ENCODE measurements at places on chromosomes 1 and 21.

GRCh38 chr1:43315481-43315880 lies 14.7 kb downstream of the TIE1 start:
- DNase-seq: no peak

GRCh38 chr1:95578462-95578861 lies 344.5 kb downstream of the RWDD3 start:
- DNase-seq: peak; percentile 23

- DNase-seq: no peak
Observed at GRCh38 chr21:31727181-31727580, 4.7 kb downstream of the SCAF4 start.

DNA sequence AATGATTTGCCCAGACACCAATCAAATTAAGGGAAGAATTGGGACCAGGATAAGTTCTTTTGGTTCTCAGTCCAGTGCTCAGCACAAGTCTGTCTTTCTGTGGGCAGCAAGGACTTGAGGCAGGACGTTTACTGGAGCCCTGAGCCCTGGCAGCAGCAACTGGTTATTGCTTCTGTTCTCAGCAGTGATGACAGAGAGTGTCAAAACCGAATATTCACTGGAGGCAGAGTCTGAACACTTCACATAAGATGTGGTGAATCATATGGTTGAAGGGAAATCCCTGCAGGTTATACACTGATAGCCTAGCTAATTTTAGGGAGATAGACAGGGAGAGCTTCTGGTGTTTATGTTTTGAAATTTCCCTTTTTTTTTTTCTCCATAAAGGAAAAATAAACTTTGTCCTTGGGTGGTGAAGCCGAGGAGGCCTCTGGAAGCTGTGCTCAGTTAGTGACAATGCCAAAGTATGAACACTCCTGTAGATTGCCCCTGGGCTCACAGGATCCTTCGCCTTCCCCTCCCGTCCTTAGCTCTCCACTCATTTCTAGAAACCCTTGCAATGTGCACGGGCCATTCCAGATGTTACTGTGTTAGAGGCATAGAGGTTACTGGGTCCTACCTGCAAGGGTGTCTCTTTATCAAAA lies 26.3 kb upstream of the TSPAN2 start:
- no peak for DNase-seq

DNA sequence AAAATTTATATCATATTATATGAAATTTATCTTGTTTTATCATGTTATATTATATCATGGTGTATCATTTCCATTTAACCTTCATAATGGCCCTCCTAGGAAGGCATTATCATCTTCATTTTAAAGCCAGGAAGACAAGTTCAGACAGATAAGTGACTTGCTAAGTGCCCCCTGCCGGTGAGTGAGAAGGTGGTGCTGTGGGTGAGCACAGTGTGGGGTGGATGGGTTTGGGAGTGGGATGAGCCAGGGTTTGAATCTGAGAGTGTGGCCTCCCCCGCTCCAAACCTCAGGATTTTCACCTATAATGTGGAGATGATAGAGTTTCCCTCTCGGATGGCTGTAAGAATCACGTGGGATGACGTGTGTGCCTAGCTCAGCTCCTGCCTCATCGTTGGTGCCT lies 108.7 kb upstream of the IGSF21 start:
- DNase-seq: no peak

DNA sequence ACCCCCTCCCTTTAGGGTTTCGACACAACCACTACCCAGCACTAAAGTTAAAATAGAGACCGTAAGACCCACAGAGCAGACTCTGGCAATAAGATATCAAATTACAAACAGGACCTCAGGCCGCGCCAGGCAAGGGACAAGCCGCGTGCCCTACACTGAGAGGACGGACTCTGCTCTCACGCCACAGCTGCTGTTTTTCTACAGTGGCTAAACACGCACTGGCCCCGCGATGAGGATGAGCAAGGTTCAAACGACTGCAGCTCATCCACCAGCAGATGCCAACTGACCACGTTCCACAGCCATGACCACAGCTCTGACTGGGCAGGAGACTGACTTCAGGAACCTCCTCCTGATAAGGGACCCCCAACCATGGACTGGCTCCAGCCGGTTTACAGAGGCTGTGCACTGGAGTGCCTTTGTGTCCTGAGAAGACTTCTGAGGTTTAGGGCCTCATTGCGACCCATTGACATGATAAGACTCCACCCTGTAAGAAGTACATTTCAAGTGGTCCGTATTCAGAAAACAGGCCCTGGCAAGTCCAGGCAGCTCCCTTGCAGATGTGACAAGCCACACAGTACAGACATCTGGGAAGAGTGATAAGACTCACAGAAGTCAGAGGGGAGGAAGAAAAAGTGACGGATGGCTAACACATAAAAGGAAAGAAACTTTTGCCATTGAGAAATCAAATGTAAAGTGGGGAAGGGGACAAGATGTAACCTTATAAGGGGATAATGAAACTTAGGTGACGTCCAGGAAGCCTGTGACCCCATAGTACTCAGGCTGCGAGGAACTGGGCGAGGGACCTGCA lies 1.5 kb upstream of the KRTAP10-6 start:
- no peak for DNase-seq

- no peak for DNase-seq
Observed at GRCh38 chr1:37473431-37474045, 842 bp upstream of the ZC3H12A start.

DNA sequence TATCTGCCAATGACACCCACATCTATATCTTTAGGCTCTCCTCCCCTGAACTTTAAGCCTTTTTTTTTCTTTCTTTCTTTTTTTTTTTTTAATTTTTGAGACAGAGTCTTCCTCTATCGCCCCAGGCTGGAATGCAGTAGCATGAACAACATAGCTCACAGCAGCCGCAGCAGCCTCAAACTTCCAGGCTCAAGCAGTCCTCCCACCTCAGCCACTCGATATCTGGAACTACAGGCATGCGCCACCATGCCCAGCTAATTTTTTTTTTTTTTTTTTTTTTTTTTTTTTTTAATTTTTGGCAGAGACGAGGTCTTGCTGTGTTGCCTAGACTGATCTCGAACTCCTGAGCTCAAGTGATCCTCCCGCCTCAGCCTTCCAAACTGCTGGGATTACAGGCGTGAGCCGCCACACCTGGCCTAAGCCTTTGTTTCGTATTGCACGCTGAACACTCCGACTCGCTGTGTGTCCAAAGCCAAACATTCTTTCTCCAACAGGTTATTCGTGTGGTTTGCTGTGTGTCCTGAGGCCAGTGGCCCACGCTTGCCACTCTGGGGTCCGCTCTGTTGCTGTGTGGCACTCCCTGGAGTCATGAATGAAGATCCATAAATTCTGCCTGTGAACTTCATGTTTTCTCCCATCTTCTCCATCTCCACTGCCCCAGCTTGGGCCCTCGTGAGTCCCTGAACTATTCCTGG lies 119.4 kb downstream of the CAMTA1 start:
- DNase-seq: no peak

DNA sequence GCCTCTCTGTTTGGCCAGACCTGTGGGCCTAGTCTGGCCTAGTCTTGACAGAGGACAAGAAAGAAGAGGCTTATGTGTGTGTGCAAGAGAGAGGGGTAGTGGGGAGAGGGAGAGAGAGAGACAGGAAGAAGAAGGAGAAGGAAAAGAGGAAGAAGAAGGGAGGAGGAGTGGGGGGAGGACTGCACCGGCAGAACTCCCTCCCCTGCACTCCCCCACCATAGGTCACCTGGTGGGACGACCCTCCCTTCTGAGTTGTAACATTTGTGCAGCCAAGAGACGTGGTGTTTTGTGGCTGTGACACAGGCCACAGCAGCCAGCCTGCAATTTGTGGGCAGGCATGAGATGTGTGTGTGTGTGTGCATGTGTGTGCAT lies 4.3 kb downstream of the INAVA start:
- DNase-seq: no peak

GRCh38 chr1:167499664-167500101 lies 18.6 kb downstream of the CD247 start:
- DNase-seq: no peak

- DNase-seq: no peak
Observed at GRCh38 chr1:12634696-12635202, 9.1 kb upstream of the AADACL4 start.

DNA sequence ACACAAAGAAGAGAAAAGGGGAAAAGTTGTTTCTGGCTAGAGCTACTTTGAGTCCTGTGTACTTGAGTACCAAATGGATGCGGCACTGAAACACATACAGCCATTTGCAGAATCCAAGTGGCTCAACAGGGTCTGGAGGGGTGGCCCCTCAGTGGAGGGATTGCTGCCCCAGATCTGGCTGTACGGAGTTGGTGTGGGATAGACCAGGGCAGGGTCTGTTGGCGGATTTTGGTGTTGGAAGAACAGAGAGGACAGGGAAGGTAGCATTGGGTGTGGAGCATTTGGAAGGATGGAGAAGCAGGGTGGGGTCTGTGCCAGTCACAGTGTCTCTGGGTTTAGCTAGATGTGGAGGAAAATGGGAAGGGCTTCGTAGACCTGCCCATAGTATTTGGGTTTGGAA lies 220.5 kb downstream of the CAMTA1 start:
- DNase-seq: no peak

DNA sequence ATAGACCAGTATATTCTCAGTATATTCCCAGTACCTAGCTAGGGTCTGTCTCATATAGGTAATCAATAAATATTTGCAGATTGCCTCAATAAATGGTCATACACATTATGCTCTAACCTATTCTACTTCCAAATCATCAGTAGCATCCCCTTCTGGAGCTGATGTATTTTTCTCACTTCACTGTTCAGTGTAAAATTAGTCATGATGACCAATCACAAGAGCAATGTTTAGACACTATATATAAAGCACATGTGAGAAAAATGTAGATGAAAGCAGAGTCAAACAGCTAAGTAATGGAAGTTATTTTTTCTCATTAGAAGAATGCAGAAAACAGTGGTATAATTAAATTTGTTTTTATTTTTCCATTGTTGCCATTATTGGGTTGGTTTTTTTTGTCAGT lies 34.7 kb downstream of the EPRS1 start:
- no peak for DNase-seq

DNA sequence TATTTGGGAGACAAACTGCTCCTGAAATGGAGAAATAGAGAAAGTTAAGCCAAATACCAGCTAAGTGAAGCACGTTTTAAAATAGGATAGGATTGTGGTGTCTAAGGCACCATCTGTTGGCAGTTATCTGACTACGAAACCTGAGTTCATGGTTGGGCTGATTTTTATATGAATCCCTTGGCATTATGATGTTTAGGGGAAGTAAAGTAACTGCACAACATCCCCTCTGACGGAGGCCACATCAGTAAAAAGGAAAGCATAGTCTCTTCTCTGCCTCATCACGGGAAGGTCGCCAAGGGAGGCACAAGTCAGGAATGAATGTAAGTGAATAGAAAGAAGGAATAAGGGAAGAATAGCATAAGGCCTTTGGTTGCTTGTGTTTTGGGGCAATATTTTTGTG lies 128.0 kb downstream of the PRRX1 start:
- DNase-seq: no peak

GRCh38 chr21:36113647-36114428 lies 21.0 kb upstream of the CBR3 start:
- DNase-seq: no peak

- no peak for DNase-seq
Observed at GRCh38 chr1:74677926-74678325, 4.3 kb upstream of the ERICH3 start.

DNA sequence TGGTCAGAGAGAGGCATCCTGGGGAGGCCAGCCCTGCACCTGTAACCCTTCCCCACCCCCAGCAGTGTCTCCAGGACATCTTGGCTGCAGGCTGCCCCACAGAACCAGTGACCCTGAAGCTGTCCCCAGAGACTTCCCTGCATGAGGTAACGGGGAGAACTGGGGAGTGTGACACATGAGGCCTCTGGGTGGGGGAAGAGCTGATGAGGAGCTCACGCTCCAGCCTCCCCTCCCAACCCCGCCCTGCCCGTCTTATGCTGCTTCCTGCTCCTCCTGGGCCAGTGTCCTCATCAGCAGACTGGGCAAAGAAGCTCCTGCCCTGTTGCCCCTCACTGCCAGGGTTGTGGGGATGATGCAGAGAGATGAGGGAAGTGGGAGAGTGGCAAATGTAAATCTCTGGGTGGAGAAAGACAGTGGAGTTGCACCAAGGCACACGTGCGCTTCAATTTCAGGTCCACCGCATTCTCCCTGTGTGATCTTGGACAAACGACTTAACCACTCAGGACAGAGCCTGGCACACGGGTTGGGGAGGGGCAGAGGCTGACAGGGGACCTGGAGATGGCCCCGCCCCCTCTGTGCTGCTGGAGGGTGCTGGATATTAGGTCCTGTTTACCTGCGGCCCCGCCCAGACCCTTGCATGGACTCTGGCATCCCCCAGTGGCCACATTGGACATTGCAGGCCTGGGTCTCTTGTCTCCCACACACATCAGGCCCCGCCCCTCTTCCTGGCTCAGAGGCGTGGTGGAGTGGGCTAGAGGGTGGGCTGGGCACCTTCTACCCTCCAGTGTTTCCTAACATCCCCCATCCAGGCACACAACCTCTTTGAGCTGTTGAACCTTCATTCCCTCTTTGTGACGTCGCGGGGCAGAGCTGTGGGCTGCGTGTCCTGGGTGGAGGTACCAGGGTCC lies 12.3 kb downstream of the CLCNKB start:
- DNase-seq: no peak

DNA sequence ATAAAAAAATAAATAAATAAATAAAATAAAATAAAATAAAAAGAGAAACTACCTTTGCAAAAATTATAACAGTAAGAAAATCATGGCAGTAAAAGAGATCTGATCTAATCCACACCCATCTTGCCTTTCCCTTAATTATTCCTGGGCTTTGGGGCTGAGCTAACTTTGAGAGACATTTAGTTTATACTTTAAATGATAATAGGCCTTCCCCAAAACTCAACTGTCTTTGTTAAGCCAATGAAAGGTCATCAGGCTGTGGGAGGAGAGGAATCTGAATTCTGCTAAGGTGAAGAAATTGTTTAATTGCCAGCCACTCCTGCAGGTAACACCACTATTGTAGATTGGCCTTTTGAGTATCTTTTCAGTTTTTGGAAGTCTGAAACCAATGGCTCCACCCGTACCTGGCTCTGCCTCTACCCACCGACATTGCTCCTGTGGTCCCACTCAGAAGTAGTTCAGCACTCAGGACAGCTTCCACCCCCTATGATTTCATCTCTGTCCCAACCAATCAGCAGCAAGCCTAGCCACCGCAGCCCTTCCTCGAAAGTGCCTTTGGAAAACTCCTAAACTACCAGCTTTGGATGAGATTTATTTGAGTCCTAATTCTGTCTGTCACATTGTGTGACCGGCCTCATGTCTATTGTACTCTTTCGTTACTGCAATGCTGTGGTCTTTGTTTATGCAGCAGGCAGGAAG lies 23.0 kb upstream of the PNRC2 start:
- no peak for DNase-seq

DNA sequence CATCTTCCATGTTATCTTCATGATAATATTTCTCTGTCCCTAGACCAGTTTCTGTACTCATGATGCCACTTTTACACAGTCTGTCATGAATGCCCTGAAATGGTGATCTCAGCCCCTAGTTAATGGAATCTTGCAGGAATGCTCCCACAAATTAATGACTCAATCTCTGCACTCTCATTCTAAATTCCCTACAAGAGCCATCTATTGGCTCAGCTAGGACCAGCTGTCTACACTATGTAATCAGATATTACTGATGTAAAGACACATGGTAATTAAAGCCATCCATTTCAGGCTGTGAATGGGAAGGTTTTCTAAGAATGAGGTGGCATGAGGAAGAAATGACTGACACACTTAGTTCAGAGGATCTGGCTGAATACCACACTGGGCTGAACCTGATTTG lies 199.1 kb upstream of the KCND3 start:
- DNase-seq: no peak

Data from HS-5 (cell line).